PC-9 (cell line): ENCODE measurements at places on chromosomes 1 and 21. TPM values are rescaled to one million over a fixed set of nuclear protein-coding genes. Genes with fewer than 3 reads are reported as not detected.
A peak's percentile ranks its signal among the peaks of the same experiment; 100 is the strongest.

The ARID1A gene
- total RNA-seq = 44.8 and 60.5 TPM in 2 replicates

The HENMT1 gene
- 17.9 and 21.5 TPM in 2 replicates for total RNA-seq

The ENSA gene
- 229 and 263 TPM in 2 replicates for total RNA-seq

DNA sequence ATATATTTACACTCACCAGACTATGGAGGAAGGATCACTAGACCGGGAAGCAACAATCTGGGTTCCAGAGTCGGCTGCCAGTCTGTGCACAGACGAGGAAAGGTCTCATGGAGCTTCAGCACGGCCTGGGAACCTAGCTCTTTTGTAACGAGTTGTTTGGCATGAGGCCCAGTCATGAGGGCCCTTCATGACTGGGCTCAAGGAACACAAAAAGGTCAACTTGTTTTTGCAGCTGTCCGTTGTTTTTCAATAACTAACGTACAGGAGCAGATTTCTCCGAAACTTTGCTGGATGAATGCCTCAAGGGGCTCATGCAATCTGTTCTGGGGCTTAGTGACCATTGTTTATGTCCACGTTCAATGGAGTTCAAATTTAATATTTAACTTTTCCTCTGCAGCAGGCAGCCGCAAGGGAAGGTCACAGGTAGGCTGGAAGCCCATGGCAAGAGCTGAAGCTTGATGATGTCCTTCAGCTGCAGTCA, 5.9 kb upstream of the STUM start:
- no peak for DNase-seq

DNA sequence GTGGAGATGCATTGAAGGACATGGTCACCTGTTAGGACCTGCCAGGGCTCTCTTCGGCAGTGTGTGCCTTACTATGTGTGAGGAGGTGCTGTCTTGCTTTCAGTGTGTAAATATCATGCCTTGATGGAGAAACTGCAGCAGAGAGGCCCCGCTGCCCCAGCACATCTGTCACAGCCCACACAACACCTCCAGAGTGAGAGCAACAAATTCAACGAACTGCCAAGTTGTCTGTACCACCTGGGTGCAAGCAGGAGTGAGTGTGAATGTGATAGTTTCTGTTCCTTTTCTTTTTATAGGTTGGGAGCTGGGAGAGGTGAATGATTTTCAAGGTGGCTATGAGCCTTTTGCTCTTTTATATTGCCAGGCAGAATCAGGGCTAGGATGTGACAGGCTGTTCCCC, 114.6 kb upstream of the KIAA0040 start:
- DNase-seq = no peak

- no peak for DNase-seq
These were observed 61.5 kb downstream of the GNG12 start for GRCh38 chr1:67771749-67772148.

- DNase-seq = no peak
These were observed 72.7 kb downstream of the TRABD2B start for GRCh38 chr1:47924270-47925048.

DNA sequence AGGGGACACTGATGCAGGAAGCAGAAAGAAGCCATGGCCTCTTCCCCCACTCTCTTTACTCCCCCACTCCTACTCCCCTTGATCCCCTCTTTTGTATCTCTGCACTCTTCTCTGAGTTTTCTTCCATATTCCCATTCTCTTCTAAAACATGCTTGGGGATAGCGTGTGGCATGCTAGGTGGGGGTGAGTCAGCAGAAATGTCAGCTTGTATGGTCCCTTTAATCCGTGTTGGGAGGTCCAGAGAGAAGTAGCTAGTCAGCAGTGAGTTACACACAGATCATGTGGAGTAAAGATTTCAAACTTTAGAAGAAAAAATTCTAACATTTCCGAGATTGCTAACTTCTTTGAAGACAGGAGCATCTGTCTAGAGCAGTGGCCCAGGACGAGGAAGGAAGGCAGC, 4.0 kb upstream of the KCNK1 start:
- DNase-seq = no peak

DNA sequence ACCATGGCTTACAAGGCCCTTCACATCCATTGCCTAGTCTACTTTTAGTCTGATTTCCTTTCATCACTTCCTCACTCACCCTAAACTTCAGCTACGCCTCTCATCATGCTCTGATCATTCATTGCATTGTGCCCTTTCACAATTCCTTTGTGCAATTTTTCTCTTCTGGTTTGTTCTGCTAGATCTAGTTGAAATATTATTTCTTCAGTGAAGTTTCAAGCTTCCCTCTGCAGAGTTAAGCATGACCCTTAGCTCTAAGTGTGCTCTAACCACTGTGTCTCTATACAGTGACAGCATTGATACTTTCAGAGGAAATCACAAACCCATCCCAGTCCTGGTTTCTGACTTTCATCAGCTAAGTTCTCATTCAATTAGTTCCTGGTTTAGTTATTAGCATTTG, 166.1 kb downstream of the PLA2G4A start:
- DNase-seq = no peak

DNA sequence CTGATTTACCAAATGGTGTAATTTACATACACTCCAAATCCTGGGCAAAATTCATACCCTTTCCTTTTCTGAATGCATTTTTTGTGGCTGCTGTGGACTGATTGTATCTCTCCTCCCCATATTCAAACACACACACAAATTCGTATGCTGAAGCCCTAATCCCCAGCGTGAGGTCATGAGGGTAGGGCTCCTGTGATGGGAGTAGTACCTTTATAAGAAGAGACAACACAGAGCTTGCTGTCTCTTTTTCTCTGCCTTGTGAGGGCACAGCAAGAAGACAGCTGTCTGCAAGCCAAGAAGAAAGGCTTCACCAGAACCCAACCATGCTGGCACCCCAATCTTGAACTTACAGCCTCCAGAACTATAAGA, 24.4 kb downstream of the DUSP10 start:
- DNase-seq = no peak

- no peak for DNase-seq
These were observed 235.2 kb downstream of the RPS6KC1 start for GRCh38 chr1:213286235-213286634.

GRCh38 chr1:9787702-9788101, 36.1 kb downstream of the CLSTN1 start:
- DNase-seq = no peak

DNA sequence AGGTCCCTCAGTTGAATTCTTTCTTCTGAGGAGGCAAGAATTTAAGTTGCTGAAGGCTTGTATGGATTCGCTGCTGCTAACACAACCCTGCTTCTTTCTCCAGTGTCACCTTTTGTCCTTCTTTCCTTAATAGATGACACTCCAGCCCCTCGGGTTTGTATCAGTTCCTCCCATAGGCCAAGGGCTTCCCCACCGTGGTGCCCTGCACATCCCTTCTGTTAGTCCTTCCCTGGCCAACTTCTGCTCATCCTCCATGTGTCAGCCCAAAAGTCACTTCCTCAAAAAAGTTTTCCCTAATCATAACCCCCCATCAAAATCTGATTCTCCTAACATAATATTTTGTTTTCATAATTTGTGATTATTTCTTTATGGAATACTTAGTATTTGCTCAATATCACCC, 190.4 kb downstream of the RHOU start:
- DNase-seq = no peak

DNA sequence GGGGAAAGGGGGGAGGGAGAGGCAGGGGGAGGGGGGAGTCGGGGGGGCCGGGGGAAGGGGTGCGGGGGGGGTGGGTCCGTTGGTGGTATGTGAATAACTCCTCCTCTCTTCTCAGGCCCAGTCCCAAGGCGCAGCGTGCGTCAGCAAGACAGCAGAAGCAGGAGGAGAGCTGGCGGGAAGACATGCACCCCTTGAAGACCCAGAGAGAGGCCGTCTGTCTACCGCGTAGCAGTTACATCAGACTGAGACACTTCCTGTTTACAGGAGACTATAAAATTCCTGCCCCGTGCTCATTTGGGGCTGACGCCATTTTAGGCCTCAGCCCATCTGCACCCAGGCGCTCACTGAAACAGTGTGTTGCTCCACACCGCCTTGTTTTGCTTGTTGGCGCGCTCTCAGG, 55.3 kb downstream of the SETD4 start:
- no peak for DNase-seq

DNA sequence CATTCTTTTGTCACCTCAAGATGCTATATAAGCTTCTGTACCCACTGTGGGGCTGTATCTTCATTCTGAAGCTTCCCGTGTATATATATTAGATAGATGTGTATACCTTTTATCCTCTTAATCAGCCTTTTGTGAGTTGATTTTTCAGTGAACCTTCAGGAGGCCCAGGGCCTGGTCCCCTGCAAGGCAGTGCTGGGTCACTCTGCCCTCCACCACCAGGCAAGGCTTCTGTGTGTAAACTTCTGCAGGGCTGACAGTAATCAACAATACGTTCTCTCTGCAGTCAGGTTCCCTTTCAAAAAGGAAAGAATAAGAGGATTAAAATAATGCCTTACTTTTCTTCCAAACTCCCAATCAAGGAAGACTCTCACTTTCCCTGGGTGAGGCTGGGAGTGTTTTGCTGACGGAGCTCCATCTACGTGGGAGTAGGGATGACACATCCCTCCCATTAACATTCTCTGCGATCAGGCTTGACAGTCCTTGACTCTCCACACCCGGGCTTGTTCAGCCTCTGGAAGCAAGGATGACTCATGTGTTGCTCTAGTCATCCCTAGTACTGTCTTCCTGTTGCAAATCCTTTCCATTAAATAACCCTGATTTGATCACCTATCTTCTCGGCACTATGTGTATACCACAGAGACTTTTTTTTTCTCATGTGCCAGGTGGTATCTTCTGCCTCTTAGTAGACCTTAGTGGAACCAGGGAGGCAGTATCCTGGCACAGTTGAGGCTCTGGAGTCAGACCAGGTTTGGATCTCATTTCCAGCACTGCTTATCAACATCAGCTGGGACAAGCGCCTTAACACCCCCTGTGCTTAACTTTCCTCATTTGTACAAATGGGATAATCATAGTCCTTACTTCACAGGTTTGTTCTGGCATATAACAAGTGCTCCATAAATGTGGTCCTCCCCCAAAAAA, 70.3 kb upstream of the KCNK1 start:
- DNase-seq = peak; percentile 78

GRCh38 chr1:191085121-191085520, 607.5 kb upstream of the BRINP3 start:
- DNase-seq = no peak

GRCh38 chr1:156203331-156203730, 9.4 kb downstream of the SLC25A44 start:
- DNase-seq = no peak

GRCh38 chr1:48969971-48970370, 193.3 kb upstream of the BEND5 start:
- DNase-seq = no peak

- DNase-seq = no peak
These were observed 1.2 kb downstream of the LRIG2 start for GRCh38 chr1:113074237-113074636.

DNA sequence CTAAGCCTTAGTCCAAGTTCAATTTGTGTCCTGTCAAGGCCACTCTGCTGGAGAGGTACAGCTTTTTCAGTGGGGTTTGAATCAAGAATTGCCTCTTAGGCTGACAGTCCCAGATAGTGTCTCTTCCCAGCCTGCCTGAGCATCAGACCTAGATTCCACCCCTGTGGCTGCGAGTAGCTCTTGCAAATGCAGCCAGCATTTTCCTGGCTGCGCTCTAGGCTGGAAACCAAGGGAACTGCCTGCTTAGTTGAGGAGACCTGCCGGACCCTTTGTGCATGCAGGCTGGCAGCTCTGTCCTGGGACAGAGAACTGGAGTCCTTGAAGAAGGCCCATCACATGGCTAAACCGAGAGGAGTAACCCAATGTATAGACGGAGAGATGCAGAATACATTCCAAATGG, 293.7 kb downstream of the PCP4 start:
- DNase-seq = no peak

DNA sequence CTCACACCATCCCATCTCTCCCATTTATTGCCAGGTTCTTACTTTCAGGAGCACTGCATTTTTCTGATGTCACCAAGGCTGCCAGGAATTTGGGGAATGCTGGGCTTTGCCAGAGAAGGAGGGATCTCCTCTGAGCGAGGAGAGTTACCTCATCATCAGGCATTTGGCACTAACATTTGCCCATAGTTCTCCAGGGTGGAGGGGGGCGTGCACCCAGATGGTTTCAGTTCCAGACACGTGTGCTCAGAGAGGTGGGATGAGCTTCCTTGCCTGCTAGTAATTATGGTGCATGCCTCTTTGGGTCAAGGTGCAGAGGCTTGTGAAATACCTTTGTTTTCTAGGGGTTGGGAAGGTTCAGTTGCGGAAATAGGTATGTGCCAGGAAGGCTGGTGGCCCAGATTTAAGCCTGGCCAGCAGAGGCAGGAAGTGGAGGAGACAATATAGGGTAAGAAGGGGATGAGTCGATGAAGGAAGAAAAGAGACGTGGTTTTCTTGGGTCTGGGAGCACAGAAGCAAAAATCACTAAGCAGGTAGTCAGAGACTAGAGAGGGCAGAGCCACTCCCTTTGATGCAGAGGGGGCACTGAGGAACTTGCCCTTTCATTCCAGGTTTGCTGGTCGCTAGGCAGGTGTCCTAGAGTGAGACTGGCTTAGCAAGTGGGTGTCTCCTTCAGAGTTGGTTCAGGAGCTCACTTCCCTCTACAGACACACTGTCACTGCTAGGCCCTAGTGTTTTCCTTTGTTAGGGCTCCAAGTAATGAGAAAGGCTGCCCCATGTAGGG, 7.2 kb downstream of the TUFT1 start:
- DNase-seq = peak; percentile 92

GRCh38 chr1:199009447-199009846, 370.6 kb downstream of the PTPRC start:
- no peak for DNase-seq

DNA sequence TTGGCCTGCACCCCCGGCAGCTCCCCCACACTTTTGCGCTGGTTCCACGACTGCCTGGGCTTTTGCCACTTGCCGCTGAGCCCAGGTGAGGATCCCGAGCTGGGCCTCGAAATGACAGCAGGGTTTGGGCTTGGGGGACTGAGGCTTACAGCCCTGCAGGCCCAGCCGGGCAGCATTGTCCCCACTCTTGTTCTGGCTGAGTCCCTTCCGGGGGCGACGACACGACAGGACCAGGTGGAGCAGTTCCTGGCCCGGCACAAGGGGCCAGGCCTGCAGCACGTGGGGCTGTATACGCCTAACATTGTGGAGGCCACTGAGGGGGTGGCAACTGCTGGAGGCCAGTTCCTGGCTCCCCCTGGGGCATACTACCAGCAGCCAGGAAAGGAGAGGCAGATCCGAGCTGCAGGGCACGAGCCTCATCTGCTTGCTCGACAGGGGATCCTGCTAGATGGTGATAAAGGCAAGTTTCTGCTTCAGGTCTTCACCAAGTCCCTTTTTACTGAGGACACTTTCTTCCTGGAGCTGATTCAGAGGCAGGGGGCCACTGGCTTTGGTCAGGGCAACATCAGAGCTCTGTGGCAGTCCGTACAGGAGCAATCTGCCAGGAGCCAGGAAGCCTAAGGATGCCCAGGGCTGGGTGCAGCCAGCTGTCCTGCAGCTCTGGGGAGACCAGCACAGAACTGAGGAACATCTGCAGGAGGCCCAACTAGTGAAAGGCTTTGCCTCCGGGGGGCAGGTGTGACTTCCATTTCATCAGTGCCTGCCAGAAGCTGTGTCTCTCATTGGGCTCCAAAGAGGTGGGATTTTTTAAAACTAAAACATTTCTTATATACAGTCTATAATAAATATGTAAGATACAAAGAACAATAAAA, 1.2 kb downstream of the HPDL start:
- DNase-seq = no peak
